Fibroblast of upper back skin (primary cell): ENCODE measurements at places on chromosomes 4 and X.

- DNase-seq = no peak
Measured at GRCh38 chrX:10254739-10255138, 98.0 kb downstream of the CLCN4 start.

GRCh38 chrX:9542106-9542760, 77.4 kb downstream of the TBL1X start:
- peak; percentile 74 for DNase-seq

DNA sequence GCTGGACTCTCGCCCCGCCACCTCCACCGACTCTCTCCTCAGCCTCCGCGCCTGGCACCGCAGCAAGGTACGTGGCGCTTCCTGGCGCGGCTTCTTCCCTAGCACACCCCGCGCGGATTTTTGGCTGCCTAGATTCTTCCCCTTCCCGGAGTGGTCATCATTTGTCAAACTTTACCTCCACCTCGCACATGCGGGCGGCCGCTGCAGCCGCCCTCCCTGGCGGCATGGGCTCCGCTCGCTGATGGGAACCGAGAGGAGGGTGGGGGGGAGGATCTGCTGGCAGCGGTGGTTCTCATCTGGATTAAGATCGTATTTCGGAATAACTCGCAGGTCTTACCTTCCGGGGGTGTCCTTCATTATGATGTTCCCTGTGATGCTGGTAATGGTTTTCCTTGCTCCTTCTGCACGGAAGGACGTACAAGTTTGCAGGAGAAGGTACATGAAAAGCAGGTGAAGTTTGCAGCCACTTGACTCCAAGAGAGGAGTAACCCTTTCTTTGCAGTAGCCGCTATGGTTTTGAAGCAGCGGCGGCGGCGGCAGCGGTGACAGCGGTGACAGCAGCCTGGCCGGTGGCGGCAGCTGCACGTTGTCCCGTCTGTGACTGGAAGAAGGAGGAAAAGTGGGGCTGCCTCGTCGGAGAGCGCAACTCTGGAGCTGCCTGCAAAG, 2183.9 kb upstream of the TENM3 start:
- no peak for DNase-seq

- DNase-seq = peak; percentile 32
Measured at GRCh38 chr4:170079981-170080380, 9.8 kb downstream of the AADAT start.

DNA sequence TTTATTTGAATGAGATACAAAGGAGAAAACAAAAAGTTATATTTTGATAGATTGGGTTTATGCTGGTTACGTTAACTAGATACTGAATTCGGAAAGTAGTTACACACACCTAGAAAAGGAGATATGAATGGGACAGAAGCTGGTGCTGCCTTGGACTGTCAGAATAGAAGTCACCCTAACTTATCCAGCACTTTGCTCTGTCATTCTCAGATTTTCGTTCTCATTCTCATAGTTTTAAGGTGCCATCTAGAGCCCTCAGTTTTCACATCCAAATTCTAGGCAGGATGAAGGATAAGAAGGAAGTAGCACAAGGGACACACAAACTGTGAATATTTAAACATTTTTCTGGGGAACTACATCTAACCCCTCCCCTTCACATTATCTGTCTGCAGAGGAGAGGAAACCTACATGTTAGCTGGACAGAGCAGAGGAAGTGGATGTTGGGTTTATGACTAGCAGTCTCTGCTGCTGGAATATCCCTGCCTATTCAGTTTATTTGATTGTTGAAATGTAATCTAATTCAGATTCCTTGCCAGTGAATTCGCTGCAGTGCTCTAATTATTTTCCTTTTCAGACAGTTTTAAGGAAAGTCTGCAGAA, 521.9 kb downstream of the FAT4 start:
- peak; percentile 12 for DNase-seq

GRCh38 chr4:147723326-147723725, 8.6 kb upstream of the ARHGAP10 start:
- DNase-seq = peak; percentile 78

DNA sequence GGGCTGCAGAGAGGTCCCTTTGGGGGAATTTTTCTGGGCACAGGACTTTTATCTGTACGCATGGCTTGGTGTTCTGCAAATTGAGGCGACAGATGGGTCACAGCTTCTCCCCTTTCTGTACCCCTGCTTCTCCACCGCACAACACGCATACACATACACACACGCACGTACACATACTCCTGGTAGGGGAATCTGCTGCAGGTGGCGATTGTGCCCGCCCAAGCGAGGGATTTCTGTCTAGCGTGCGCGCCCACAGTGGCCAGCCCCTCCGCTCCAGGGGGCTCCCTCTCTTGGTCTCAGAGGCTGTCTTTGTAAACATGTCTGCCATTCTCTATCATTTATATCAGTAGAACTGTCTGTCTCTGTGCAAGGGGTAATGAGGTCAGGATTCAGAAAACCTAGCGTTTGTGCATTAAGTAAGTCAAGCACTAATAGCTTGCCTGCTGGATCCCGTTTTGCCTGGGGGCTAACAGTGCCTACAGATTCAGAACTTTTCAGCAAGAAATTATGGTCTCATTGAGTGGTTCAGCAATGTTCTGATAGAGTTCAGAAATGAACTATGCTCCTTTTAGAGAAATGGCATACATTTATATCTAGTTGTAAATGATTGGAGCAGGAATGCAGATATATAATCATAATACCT, 2.2 kb downstream of the GRID2 start:
- no peak for DNase-seq

DNA sequence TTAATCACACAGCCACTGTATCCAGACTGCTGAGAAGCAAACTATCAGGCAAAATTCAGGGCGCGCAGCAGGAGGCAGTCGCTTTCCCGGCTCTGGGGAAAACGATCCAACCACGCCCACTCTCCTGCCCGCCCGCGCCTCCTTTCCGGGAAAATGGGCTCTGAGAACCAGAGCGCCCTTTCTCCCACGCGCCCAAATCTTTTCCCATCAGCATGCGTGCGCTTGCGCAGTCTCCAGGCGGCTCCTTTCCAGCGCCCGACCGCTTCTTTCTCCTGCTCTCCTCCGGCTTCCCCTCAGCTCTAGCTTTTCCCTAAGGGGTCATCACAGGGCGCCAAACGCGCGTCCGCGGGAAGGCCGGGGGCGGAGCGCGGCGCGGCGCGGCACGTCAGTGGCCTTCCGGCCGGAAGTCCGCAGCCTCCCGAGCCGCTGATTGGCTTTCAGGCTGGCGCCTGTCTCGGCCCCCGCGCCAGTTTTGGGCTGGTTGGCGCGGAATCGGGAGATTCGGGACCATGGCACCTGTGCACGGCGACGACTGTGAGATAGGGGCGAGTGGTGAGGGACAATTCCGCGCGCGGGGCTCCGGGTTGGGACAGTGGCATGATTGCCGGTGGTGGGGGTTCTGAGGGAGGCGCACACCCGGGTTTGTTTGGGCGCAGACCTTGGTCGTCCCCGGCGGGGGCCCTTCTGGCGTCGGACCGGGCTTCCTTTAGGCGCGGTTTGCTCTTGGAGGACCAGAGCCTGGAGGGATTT, at the start of gene POLA1:
TSS of gene POLA1 (plus strand) at position 466 of the 750 bp plus-strand sequence. CDS start at position 510, 44 bp downstream.
- peak; percentile 95 for DNase-seq

DNA sequence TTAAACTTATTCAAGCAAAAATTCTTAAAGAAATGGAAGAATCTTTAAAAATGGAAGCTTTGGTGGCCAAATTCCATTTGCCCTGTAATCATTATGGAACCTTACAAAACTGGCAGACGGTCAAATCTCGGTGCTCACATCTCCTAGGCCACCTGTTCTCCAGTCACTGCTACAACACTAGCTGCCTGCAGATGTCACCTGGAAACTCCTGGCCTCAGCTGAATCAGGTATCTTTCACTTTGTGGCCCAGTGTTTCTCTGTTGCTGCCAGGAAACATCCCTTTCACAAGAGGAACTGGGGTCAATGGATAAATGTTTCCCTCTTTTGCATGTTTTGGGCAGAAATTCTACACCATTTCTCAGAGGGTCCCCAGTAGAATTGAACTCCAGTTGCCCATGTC, 4.2 kb upstream of the CXCL3 start:
- no peak for DNase-seq

GRCh38 chrX:72479324-72480274, 93.0 kb downstream of the HDAC8 start:
- no peak for DNase-seq

DNA sequence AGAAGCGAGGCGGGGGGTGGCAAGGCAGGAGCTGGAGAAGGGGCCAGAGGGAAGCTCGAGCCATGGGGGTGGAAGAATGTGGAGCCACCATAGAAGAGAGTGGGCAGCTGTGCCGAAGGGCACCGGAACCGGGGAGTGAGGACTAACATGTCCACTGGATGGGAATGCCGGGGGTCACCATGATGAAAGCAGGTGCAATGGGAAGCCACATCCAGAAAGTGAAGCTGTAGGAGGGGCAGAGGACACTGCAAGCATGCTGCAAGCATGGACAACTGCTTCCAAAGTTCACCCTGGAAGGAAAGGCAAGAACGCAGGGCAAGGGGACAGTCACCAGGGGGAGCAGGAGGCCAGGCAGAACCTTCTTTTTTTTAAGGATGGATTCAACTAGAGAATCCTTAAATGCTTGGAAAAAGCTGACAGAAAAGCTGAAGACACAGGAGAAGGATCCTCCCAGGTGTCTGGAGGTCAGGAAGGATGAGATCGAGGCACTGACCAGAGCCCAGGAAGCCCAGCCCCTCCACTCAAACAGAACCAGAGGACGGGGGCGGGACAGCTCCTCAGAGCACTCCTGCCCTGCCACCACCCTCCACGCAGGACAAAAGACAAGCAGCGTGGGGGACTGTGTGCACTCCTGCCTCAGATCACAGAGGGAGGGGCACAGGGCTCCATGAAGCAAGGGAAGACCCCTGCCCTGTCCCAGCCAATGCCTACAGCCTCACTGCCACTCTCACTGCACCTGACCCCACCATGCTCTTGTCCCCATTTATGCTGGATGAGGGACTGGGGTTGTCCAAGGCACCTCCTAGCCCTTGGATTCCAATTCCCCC, 169.2 kb downstream of the AFAP1 start:
- no peak for DNase-seq

DNA sequence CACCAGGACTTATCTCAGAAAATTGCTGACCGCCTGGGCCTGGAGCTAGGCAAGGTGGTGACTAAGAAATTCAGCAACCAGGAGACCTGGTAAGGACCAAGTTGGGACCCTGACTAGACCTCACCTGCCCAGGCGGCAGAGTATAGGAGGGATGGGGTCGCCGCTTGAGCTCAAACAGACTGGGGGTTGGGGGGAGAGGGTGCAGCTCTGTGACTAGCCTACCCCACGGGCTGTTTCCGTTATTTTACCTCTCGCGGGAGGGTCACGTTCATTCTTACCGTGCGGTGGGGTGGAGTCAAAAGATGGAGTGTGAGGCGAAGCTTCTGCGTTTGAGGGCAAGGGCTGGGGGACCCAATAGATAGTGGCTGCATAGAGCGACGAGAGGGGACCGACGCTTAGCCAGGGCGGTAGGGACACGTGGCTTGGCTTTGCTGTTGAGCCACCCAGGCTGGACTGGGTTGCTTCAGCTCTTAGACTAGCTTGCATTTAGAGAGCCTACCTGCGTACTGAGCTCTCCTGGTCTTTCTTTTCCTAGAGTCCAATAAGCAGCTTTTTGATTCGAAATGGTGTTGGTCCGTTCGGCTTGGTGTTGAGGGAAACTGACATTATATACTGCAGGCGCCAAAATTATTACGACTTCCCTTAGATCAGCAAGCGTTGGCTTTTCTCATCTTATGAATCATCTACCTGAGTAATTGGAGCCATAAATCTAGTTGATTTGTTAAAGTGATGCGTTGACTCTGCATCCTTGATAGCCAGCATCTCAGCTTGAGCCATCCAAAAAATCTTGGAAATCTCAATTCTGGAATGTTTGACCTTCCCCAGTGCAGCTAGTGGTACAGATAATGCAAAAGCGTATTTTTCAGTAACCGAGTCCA, 591 bp downstream of the PRPS1 start:
- DNase-seq = peak; percentile 35

DNA sequence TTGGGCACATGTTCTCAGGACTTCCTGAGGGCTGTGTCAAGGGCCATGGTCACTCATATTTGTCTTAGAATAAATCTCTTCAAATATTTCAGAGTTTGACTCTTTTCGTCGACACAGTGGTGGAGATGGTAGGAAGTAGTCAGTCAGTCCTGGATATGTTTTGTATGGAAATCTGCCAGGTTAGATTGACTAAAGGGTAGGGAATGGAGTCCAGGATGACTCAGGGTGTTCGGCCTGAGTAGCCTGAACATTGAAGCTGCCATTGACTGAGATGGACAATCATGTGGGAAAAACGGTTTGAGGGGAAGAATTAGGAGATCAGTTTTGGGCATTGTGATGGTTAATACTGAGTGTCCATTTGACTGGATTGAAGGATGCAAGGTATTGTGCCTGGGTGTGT, 177.1 kb upstream of the CENPE start:
- peak; percentile 16 for DNase-seq

DNA sequence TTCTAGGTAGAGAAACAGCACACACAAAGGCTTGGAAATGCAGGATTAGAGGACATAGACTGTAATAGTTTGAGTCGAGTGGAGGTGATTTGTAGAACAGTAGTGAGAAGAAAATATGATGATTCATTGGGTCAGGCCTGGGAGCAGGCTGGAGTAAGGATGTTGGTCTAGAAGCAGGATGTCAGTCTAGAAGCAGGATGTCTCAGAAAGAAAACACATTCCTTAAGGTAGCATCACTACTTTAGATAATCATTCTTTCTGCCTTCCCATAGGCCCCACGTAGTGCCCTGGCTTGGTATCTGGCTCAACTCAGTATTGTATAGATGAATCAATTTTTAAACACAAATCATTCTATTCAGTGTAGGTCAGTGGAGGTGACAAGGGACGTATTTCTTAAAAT, 11.2 kb upstream of the DACH2 start:
- DNase-seq = no peak

DNA sequence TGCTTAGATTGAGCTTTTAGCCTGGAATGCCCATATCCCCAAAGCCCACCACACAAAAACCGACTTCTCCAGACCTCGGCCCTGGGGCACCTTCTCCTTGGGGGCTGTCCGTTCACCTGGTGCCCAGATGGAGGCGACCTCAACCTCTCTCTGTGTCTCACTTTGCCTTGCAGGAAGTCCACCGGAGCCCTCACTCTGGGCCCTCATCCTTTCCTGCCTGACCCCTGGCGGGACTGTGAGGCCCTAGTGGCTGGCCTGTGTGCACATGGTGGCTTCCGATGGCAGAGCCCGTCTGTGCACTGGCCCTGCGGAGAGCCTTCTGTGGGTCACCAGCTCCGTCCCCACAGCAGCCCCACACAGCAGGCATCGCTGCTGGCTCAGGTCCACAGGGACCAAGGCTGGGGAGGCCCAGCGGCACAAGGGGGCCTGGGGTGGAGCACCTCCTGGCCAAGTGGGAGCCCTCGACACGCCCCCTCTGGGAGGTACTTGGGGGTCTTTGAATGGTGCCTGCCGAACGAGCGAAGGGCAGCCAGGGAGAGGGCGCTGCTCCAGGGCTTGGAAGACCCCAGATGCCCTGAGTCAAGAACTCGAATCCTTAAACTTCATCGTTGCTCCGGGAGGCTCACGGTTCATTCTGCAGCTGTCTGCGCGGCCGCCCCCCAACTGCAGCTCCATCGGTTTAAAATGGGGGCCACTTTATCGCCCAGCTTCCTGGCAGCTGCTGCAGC, 97.2 kb upstream of the ADRA2C start:
- no peak for DNase-seq

DNA sequence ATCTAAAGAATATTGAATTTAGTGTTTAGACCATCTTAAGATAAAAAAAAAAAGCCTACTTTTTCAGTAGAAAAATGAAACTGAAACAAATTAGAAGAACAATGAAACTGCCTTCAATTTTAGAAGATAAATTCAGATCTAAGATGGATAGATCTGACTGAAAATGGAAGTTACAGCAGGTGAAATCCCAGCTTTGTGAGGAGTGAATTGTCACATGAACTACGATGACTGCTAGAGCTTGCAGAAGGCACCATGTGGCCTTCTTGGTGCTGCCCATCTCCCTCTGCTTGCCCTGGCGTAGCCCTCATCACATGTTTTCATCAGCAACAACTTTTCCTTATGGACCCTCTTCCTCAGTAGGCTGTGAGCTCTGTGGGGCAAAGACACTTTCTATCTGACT, 51.4 kb upstream of the EMCN start:
- DNase-seq = no peak
